Fibroblast of villous mesenchyme (primary cell): ENCODE measurements at places on chromosomes 11 and 22. TPM values are rescaled to one million over a fixed set of nuclear protein-coding genes. Genes with fewer than 3 reads are reported as not detected.
A peak's percentile ranks its signal among the peaks of the same experiment; 100 is the strongest.

DNA sequence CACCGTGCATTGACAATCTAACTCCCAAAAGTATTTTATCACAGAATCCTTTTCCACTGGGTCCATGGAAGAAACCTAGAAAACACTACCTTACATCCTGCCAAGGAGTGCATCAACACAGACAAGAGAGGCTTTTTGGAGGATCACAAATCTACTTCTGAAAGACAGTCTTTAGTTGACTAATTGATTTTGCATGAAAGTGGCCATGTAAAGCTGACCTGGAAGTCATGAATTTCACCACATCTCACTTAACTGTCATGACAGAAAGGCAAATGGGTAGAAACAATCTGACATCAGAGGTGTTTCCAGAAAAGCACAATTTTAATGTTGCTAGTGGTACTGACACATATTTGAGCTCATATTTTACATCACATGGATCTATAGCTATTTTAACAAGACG lies 101.6 kb downstream of the FAM76B start:
- no peak for DNase-seq

DNA sequence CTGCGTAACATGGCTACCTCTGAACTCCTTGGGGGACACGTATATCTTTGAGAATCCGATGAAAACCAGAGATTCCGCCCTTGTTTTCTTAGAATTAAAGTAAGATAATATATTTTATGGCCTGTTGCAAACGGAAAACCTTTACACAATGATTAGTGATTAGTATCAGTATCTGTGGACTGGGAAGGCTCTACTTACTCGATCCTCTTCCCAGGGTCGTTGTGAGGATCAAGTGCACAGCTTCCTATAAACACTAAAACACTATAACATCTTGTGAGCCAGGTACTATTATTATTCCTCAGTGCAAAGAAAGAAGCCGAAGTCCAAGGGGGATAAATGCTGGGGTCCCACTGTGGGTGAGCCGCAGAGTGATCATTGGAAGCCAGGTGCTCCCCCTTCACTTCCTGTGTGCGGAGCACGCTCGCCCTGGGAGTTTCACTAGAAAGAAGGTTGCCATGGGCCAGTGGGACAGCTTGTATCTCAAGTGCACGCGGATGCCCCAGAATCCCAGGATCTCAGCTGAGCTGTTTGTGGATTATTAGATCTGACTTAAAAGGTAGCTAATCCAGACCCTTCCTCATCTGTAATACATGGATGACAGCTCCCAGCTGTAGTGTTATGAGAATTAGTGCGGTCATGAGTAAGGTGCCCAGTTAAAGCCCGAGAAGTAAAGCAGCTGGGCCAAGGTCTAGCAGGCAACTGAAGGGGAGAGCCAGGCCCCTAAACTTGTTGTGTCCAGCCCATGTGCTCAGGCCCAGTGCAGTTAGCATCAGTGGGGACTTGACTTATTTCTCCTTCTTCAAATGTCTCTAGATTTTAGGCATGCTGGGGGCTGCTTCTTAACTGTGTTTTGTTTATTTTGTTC lies 839 bp downstream of the CBY1 start:
- peak; percentile 36 for DNase-seq

GRCh38 chr11:134971381-134971780 lies 559.3 kb upstream of the B3GAT1 start:
- DNase-seq = no peak

DNA sequence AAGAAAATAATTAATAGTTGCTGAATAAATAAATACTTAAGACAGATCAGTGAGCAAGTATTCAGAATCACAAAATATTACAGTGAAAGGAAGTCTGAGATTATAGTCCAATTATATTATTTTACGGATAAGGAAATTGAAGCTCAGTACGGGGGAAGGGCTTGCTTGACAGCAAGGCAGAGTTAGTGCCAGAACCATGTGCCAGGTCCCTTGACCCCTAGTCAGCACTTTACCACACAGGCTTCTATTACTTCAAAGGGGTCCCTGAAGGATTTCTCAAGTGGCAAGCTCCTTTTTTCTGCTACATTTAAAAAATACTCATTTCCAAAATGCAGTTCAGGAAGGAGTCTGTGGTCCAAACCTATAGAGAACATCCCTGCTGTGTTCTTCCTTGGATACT lies 85.3 kb downstream of the CLPB start:
- no peak for DNase-seq

GRCh38 chr11:15748741-15749140 lies 607.6 kb downstream of the SOX6 start:
- DNase-seq = peak; percentile 92

GRCh38 chr11:24298146-24298545 lies 198.7 kb upstream of the LUZP2 start:
- DNase-seq = no peak

Gene TMEM151A
- total RNA-seq = under 0.01 TPM in 1 of 2 replicates, not detected in the other

Gene SULT4A1
- not detected in 2 replicates for total RNA-seq
